ENCODE measurements at places on chromosomes 13 and 19.

DNA sequence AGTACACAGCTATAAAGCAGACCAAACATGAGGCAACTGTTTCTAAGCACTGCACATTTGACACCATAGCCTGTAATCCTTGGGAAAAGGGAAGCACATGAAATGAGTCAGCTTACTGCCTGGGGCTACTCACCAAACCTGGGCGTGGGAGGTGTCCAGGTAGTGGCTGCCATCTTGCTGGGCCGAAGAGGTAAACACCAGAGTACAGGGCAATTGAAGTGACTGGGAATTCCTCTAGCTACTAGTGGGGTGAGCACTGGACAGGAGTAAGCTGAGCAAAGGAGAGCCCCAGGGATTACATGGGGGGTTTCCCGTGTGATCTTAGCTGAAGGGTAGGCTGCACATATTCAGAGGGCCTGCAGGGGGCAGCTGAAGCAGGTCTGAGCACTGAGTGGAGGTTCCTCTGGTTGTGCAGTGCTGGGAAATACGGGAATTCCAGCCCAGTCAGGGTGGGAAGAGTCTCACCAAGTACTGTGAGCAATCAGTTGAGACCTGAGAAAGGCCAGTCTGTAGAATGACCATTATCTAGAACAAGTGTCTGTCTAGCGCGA lies 140.5 kb downstream of the SLC7A1 start:
- no peak for DNase-seq

DNA sequence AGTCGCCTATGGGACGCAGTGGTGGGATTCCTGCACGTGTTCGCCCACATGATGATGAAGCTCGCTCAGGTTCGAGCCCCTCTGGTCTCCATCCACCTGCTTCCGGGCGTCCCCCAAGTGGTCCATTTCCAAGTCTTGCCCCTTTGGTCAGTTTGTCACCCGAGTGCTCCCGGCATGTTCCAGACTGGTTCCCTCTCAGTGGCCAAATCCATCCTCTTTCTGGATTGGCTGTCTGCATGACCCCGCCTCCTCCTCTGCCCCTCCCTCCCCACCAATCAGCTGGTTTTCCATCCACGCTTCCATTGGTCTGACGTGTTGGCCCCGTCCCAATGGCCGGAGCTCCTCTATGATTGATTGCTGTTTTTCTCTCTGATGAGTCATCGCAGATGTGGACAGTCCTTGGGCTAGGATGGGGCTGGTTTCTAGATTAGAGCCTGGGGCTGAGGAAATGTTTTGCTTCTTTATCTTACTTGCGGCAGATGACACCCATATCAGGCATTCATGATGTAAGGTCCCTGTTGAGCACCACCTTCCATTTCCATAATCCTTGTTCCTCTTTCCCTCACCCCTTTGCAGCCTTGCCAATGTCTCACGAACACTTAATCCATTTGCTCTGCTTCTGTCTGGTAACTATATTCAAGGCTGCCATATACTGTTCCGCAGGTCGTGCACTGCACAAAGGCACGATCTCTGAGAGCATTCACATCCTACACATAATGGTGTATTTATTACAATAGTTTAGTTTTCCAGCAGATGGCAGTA lies 73.8 kb downstream of the MAP4K1 start:
- no peak for DNase-seq

GRCh38 chr13:52156724-52157261 lies 2.6 kb downstream of the NEK3 start:
- DNase-seq = no peak

DNA sequence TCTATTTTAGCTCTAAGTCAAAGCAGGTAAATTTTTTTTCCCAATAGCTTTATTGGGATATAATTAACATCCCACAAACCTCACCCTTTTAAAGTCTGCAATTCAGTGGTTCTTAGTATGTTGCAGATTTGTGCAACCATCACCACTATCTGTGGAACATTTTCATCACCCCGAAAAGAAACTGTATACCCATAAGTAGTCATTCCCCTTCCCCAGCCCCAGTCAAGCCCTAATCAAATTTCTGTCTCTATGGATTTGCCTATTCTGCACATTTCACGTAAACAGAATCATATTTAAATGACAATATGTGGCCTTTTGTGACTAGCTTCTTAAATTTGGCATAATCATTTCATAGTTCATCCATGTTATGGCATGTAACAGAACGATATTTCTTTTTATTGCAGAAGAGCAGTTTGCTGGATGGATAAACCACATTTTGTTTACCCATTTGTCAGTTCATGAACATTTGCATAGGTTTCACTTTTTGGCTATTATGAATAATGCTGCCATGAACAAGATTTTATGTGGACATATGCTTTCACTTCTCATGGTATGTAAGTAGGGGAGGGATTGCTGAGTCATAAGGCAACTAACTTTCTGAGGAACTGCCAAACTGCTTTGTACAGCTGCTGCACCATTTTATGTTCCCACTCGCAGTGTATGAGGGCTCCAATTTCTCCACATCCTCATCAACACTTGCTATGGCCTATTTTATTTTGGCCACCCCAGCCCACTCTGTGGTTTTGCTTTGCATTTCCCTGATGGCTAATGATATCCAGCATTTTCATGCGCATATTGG lies 10.9 kb downstream of the SLC46A3 start:
- no peak for DNase-seq

DNA sequence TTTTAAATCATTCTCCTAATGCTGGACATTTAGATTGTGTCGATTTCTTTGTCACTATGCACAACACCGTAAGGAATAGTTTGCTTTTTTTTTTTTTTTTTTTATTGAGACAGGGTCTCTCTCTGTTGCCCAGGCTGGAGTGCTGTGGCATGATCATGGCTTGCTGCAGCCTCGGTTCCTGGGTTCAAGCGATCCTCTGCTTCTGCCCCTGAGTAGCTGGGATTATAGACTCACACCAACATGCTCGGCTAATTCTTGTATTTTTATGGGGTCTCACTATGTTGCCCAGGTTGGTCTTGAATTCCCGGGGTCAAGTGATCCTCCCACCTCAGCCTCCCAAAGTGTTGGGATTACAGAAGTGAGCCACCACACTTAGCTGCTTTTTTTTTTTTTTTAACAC lies 86.5 kb downstream of the RYR1 start:
- no peak for DNase-seq

- DNase-seq = no peak
Measured at GRCh38 chr13:45737571-45738017, 35.5 kb downstream of the CBY2 start.

GRCh38 chr13:22432690-22433089 lies 748.1 kb upstream of the SGCG start:
- no peak for DNase-seq

DNA sequence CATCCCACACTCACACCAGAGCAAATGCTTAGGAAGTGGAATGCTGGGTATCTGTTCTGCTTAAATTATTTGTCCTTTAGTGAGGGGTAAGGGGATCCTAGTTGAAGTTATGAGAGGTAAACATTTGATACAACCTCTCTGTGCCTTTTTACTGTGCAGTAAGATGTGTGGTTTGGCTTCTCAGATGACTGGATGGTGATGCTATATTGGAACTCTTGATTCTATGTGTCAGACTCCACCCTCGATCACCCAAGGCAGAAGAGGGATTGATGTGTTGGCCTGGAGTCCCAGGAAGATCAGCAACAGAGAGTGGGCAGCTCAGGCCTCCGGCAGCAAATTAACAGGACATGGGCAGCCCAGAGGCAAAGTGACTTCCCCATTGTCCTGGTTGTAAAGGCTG lies 66.7 kb downstream of the SIPA1L3 start:
- DNase-seq = no peak

DNA sequence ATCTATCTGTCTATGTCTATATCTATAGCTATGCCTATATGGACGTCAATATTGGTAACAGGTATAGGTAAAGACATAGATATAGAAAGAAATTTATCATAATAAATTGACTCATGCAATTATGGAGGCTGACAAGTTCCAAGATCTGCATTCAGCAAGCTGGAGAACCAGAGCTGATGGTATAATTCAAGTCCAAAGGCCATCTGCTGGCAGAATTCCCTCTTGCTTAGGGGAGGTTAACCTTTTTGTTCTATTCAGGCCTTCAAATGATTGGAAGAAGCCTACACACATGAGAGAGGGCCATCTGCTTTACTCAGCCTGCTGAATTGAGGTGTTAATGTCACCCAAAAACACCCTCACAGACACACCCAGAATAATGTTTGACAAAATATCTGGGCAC lies 10.8 kb downstream of the RASL11A start:
- no peak for DNase-seq

DNA sequence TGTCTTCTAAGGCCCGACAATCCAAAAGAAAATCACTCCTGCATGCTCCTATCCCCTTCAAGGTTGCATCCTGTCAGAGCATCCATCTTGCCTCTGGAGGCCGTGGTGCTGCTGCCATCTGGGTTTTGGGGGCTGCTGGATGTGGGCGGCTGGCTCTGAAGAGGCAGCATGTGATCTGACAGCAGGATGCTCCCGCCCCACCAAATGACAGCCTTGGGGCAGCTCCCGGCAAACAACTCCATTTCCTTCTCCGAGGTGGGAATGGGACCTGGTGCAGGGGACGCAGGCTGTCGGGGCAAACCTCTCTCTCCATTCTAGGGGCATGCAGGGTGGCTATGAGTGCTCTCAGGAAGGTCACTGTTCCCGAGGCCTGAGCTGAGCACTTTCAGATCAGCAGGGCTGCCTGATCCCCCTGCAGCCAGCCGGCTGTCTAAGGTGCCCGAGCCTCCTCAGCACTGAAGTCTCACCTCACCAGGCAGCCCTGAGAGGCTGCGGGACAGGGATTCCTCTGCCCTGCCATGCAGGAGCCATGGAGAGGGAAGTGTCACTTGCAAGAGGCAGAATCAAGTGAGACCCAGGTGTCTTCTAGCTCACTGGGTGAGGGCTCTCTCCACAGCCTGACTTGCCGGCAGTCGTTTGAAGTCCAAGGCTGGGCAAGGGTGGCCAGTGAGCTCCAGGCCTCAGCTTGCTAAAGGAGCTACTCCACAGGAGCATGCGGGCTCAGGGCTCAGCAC lies 28.8 kb downstream of the TSSK6 start:
- no peak for DNase-seq

GRCh38 chr13:96652506-96652905 lies 341.8 kb downstream of the OXGR1 start:
- DNase-seq = no peak

Measured in activated CD8-positive, alpha-beta memory T cell treated with anti-CD3 and anti-CD28 coated beads for 4 hours (primary cell).